NB4 (cell line): ENCODE measurements at places on chromosomes 3 and 15.

DNA sequence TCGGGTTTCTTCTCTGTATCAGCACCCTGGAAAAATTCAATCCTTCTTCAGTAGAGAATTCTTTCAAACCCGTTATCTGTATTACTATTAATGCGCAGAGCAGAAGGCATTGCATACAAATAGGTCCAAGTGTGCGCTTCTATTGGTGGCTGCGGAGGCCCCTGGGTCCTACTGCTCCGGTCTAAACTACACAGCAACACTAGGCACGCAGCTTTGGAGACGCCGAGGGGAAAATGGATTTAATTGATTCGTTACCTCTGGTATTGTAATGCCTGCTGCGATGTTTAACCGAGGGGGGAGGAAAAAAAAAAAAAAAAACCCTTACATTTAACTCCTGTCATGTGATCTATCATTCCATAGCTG, at the start of gene ROBO1:
ROBO1 (minus strand) TSS at position 94 of the 363 bp plus-strand sequence.
- no peak for DNase-seq

GRCh38 chr15:99729920-99730319, 3.3 kb downstream of the LYSMD4 start:
- peak; percentile 56 for DNase-seq

DNA sequence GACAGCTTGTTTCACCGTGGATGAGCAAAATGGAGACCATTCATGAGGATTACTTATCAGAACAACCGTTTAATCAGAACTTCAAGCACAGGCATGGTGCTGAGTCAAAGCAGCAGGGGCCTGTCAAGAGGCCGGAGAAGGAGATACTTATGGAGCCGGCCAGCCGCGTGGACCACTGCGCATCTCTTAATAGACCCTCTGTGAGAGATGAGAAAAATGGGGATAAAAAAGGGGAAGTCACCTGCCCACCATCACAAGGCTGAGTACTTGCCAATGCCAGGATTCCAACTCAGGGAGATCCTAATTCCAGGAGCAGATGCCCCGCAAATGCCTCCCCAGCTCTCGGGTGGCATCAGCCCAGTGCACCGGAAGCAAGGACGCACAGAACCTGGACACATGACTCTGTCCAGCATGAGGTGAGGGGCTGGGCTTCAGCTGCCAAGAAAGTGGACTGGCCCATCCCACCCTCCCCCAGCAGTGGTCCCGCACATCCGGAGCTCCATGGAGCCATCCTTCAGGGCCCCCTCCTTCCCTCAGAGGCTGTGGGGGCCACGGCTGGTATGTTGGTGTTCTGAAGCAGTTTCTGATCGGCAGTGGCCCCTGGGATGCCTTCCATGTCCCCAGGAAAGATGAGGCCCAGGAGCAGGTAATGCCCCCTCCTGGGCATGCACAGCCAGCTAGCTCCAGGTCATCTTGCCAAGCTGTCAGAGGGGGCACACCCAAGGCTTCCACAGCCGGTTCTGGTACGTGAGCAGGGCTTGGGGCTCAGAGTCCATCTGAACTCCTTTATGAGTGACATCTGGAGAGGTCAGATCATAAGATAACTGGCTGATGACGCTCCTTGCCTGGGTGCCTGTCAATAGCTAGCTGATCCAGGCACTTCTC, 143.8 kb downstream of the ATP10A start:
- no peak for DNase-seq

- DNase-seq: no peak
Observed at GRCh38 chr3:152728231-152728980, 106.5 kb upstream of the P2RY1 start.

DNA sequence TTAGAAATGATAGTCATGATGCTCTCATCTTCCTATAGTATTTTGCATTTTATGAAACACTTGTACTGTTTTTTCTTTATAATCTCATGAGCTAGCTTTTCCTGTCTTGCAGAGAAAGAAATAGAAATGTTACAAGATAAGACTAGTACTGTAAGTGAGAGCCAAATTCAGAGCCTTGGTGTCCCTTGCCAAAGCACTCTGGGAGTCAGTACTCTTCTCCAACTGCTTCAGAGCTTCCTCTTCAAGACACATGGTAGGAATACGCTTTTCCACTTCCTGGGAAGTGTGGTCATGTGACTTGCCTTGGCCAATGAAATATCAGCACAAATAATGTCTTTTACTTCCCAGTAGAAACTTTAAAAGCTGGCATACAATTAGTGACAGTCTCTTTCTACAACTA, 112.4 kb downstream of the SEMA6D start:
- DNase-seq: no peak

GRCh38 chr15:69631978-69632377, 179.4 kb downstream of the RPLP1 start:
- no peak for DNase-seq

- no peak for DNase-seq
Observed at GRCh38 chr3:99665017-99665416, 26.6 kb downstream of the COL8A1 start.

DNA sequence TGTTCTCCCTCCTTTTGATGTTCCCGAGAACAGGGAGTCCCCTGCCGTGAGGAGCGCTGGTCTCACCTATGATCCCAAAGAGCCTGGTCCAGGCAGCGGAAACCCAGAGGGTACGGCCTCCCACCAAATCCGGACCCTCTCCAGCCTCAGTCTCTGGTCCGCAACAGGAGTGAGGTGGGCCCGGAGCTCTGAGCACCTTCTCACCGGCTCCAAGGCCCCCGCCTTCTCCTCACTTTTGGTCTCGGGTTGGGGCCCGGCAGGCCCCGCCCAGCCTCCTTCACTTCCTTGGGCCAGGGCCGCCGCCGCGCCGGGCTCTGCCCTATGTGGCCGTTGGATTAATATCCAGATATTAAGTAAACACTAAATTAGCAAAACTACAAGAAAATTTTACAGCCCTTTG, 5.7 kb upstream of the SKOR1 start:
- DNase-seq: no peak

DNA sequence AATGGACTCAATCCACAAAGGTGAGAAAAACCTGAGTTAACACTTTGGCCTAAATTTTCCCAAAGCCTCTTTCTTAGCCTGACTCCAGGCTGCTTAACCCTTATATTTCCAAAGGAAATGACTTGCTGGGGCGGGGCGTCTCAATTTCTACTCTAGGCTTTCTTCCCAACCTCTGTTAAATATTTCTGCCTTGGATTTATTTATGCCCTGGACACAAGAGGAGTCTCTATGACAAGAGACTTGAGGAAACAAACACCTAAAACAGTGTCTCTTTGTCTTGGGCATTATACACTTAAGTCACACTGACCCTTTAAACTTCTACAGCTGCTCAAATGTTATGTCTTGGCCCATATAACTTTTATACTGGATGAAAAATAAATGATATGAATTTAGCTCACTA, 28.3 kb upstream of the AP4E1 start:
- no peak for DNase-seq

- DNase-seq: peak; percentile 53
Observed at GRCh38 chr3:42118762-42119361, 27.7 kb downstream of the TRAK1 start.

- DNase-seq: peak; percentile 59
Observed at GRCh38 chr15:94229591-94230369, 1.6 kb upstream of the MCTP2 start.

DNA sequence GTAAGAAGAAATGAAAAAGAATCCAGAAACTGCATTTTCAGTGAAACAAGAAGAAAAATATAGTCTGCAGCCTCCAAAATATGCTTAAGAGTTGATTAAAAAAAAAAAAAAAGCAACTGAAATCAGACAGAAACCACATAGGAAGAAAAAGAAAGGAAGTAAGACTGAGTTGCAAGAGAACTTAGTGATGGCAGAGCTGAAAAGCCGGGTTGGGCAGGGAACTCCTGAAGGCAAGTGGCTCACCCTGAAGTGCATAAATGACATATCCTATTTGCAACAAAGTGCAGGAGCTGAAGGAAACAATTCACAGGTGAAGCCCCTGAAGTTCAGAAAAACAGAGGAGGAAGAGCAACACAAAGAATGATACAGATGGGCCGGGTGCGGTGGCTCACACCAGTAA, 108.8 kb upstream of the SLC25A36 start:
- DNase-seq: peak; percentile 6

DNA sequence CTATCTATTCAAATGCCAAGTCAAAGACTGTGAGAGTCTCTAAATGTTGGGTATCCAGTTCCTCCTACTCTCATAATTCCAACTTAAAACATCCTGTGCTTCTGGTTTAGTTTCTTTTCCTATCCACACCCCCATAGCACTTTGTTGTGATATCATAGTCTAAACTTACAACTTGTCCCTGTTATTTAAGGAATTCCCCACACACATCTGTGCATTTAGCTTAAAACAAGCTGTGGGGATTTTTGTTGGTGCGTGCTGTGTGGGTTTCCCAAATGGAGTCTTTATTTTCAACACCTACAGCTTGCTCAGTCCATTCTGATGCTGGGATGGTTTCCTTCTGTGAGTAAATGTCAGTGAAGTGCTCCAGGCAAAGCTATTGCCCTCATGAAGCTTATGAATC, 167.3 kb downstream of the GMNC start:
- DNase-seq: no peak

DNA sequence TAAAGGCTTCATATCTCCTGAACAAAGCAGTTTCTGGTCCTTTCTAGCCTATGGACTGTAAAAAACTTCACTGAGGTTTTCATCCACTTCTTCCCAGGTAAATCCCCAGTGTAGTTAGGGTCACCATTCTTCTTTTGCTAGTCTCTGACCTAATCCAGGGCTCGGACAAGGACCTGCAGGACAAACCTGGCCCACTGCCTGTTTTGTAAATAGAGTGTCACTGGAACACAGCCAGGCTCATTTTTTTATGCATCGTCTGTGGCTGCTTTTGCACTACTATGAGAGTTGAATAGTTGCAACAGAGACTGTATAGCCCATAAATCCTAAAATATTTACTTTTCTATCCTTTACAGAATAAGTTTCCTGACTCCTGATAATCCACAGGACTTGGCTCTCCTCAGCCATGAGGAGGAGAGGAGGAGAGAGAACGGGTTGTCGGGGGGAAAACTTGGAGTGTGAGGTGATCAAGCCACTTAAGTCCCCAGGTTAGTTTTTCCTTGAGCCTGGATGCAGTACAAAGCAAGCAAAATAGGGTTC, 29.0 kb downstream of the CCR3 start:
- no peak for DNase-seq

DNA sequence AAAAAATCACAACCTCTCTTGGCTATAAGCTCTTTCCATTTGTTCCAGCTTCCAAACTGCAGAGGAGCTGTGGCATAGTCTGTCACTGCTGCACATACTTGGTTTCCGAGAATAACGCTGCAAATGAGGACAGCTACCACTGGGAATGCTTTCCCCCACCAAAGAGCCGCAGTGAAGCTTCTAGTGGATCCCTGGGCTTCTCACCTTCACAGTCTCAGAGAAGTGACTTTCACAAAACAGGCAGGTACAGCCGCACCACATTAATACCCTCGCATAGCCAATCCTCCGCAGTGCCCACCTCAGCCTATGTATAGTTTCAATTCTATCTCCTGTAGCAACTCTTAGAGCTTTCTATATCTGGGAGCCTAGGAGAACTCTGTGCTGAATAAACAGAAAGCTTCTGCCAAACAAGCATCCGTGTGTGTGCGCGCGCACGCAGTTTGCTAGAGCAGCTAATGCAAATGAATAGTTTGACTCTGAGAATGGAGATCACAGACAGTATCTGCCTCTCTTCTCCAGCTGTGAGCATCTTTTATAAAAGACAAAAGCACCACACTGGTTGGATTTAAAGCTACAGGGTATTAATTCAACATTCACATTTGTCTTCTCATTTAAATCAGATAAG, 81.9 kb upstream of the PLXND1 start:
- DNase-seq: no peak

GRCh38 chr3:103991-104390, 92.6 kb upstream of the CHL1 start:
- DNase-seq: no peak

DNA sequence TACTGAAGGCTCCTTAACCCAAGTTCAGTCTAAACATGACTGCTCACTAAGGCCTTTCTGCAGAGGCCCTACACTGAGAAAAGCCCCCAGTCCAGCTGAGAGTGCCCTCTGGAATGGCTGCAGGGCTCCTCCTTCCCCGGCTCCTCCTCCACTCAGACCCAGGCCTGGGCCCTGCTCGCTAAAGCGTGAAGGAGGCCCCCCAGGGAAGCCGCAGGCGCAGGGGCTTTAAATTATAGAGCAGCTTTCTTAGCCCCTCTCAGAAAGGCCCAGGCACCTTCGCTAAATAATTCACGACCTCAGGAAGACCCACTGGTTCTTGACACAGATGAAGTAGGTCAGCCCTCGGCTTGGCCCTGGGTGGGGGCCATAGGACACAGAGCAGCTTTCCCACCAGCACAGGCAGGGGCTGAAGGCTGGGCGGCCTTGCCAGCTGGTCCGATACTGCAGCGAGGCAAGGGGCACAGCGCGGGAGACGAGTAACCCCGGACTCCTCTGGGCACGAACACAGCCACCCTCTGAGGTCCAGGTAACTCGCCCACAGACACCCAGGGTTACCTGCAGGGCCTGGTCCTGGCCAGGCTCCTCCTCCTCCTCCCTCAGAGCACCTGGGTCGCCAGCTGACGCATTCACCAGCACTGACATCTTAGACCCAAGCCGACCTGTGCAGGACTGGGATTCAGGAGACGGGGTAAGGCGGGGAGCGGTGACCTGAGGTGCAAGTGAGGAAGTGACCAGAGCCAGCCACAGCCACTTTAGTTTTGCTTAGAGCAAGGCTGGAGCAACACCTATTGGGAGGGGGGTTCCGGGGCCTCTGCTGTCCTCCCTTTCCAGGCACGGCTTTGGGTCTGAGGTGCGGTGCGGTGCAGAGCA, 36.9 kb downstream of the RBPMS2 start:
- DNase-seq: no peak

- no peak for DNase-seq
Observed at GRCh38 chr3:60188803-60189202, 1062.4 kb downstream of the FHIT start.

DNA sequence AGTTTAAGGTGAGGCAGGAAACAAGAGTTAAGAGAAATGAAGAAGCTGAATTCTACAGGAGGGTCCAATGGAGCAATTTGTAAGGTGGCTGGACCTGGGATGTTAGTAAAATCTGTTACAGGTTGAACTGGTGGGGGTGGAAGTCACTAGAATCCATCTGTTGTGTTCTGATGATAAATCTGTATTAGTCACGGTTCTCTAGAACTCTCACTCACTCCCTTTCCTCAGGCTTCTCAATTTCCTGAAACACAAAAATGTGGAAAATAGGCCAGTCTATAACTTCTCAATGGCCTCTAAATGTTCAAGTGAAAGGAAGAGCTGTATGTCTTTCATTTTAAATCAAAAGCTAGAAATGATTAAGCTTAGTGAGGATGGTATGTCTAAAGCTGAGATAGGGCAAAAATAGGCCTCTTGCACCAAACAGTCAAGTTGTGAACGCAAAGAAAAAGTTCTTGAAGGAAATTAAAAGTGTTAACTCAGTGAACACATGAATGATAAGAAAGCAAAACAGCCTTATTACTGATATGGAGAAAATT, 180.2 kb upstream of the CBLB start:
- no peak for DNase-seq
